ENCODE measurements at places on chromosomes 7 and 10. TPM values are rescaled to one million over a fixed set of nuclear protein-coding genes. Genes with fewer than 3 reads are reported as not detected.

The OR6V1 gene
- not detected for total RNA-seq

DNA sequence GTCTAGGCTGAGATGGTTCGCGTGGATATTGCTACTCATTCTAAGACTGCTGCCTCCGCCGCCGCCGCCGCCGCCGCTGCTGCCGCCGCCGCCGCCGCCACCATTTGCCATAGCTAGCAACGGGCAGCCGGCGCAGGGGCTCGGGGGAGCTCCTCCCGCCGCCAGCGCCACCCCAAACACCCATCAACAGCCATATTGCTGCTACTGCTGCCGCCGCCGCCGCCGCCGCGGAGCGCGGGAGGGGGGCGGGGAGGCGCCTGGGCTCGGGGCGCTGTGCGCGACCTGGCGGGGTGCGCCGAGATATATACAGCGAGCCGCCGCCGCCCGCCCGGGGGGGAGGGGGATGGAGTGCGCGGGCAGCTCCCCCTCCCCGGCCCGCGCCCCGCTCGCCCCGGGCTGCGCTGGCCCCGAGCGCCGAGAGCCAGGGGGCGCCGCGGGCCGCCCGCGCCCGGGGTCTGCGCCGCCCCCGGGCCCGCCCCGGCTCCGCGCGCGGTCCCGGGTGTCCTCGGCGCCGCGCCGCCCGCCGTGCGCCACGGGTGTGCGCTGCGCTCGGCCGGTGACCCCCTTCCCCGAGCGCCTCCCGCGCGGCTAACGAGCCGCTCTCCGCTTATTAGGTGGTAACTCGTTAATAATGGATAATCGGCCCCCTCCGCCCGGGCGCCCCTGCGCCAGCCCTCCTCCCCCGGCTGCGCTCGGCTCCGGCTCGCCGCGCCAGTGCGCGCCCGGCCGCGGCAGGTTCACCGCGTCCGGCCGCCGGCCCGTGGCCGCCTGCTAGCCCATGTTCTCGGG, at the start of gene KCNMA1:
TSS of gene KCNMA1 (minus strand) at position 277 of the 789 bp plus-strand sequence.
- no peaks in the 10 kb centered on the region for H3K36me3 ChIP-seq
- no peak within 1 kb of the TSS for H3K27ac ChIP-seq
- H3K27me3 ChIP-seq: peaks cover 59% of the 10 kb centered on the region
- DNase-seq: no peak
- no peak within 1 kb of the TSS for H3K4me3 ChIP-seq
- H3K4me1 ChIP-seq: peaks cover 2% of the 10 kb centered on the region

The ABCB4 gene
- not detected for total RNA-seq

The EGR2 gene
- 5.4 TPM for total RNA-seq

The GALNT11 gene
- total RNA-seq: 20.7 TPM

- H3K4me1 ChIP-seq: no peaks in the 10 kb centered on the region
- H3K27me3 ChIP-seq: no peaks in the 10 kb centered on the region
- no peak overlapping the region for H3K4me3 ChIP-seq
- DNase-seq: no peak
- no peak overlapping the region for H3K27ac ChIP-seq
Observed at GRCh38 chr10:76354921-76355320, 923.5 kb downstream of the LRMDA start.

DNA sequence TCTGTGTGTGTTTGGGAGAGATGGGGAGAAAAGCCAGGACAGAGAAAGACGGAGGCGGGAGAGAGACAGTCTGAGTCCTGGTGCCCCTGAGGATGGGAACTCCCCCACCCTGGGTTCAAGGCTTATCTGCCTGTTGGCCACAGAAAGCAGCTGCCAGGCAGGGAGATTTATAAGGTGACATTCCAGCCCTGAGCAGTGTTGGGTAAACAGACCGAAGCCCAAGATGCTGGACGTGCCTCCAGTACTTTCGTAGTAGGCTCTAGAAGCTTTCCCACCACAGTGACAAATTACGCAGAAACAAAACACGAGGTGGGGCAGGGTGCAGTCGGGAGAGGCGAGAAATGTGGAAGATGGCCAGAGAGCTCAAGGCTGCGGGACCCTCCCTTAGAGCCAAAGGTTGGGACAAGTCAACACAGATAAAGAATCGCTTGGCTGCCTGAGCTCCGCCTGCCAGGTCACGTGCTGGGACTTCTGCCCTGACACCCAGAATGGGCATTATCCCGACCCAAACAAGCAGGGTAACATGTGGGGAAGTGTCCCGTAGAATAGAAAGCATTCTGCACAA, 41.1 kb downstream of the CCDC3 start:
- H3K36me3 ChIP-seq: no peaks in the 10 kb centered on the region
- H3K4me1 ChIP-seq: no peaks in the 10 kb centered on the region
- H3K27me3 ChIP-seq: no peaks in the 10 kb centered on the region
- no peak for DNase-seq
- H3K27ac ChIP-seq: no peak overlapping the region

The HMX3 gene
- total RNA-seq: not detected

The UCMA gene
- total RNA-seq: not detected

DNA sequence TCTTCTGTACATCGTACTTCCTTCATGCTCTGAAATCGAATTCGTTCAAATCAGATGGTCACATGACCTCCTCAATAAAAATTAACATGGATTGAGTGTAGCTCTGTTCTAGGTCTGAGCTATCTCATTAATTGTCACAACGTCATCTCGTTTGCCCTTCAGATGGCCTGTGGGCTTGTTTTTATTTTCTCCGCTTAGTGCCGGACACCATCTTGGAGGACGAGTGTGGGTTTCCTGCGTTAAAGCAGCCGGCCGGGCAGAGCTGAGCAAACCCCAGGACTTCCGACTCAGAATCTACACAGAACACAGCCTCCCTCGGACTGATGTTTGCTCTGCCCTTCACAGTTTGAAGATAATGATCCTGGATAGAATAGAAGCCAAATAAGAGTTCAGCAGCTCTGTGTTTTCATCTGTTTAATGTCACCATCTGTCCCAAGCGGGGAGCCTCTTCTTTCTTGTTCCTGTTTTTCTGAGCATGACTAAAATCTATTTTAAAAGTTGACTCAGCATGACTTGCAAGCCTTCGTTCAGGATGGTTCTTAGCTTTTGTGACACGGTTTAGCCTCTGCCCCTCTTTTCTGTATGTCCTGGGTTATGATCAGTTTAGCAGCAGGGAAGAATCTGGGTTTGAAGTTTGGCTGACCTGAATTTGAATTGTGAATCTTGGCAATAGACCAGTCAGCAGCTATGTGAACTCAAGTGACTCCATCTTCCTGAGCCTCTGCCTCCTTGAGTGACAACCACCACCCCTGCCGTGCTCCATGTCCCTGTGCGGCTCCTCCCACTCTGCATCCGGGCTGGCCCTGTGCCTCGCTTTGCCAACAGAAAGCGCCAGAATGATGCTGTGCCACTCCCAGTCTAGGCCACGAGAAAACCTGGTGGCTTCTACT, 30.6 kb upstream of the GALNTL5 start:
- no peak for DNase-seq
- no peak overlapping the region for H3K27ac ChIP-seq
- no peaks in the 10 kb centered on the region for H3K4me1 ChIP-seq
- no peaks in the 10 kb centered on the region for H3K27me3 ChIP-seq

GRCh38 chr10:123485341-123485960, 180.7 kb upstream of the GPR26 start:
- DNase-seq: no peak
- H3K27me3 ChIP-seq: no peaks in the 10 kb centered on the region
- H3K27ac ChIP-seq: no peak overlapping the region
- H3K4me1 ChIP-seq: no peaks in the 10 kb centered on the region
- H3K36me3 ChIP-seq: no peaks in the 10 kb centered on the region
- no peak overlapping the region for H3K4me3 ChIP-seq

- peaks cover 16% of the 10 kb centered on the region for H3K4me1 ChIP-seq
- no peak overlapping the region for H3K4me3 ChIP-seq
- H3K27ac ChIP-seq: no peak overlapping the region
- no peak for DNase-seq
- no peaks in the 10 kb centered on the region for H3K36me3 ChIP-seq
Observed at GRCh38 chr7:108007261-108007660, 4.3 kb upstream of the LAMB1 start.

DNA sequence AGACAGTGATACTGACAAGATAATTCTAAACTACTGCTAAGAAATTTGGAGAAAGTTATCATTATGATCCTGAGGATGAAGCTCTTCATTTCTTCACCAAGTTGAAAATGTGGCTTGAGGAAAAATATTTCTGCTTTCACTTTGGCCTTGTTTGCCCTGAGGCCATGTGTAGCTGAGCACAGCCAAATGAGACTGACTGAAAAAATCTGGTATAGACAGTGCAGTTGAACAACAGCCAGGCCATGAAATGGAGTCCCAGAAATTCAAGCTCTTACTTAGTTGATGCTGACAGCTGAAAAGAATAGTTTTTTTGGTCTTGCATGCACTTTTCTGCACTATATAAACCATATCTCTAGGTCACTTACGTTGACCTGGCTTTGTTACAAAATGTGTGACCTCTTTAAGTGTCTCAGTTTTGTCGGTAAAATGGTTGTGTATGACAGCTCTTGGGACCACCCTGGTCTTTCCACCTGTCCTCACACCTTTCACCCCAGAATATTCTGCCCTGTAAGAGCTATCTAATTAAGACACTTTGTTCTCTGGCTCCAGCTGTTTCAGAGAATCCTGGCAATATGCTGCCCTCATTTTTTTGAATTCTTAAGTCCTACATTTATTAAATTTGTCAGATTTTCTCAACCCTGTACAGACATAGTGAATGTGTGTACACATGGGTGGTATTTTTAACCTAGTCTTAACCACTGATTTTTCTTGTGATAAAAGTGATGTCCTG, 91.3 kb downstream of the CD36 start:
- no peaks in the 10 kb centered on the region for H3K27me3 ChIP-seq
- no peak overlapping the region for H3K4me3 ChIP-seq
- no peaks in the 10 kb centered on the region for H3K4me1 ChIP-seq
- H3K27ac ChIP-seq: no peak overlapping the region
- H3K36me3 ChIP-seq: no peaks in the 10 kb centered on the region

GRCh38 chr10:106424981-106425380, 739.5 kb downstream of the SORCS1 start:
- no peaks in the 10 kb centered on the region for H3K27me3 ChIP-seq
- H3K27ac ChIP-seq: no peak overlapping the region
- H3K4me3 ChIP-seq: no peak overlapping the region
- DNase-seq: no peak
- no peaks in the 10 kb centered on the region for H3K36me3 ChIP-seq
- H3K4me1 ChIP-seq: no peaks in the 10 kb centered on the region

DNA sequence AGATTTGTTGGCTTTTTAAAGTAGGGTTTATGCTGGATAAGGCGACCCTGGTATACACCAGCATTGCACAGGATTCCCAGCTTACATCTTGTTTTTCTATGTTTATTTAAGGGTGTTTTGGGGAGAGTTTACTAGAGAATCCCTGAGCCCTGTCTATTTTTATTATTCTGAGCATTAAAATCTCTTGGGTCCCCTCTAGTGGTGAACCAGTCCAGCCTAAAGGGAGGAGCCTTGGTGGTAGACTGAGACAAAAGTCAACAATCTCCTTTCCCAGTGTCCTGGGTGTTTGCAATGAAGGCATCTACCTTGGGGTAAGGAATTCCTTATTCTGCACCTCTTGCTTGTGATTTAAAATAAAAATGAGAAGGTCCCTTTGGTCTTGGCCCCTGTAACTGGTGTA, 38.2 kb downstream of the ANTXRL start:
- H3K27ac ChIP-seq: no peak overlapping the region
- no peaks in the 10 kb centered on the region for H3K4me1 ChIP-seq
- H3K27me3 ChIP-seq: no peaks in the 10 kb centered on the region
- no peak for DNase-seq
- no peaks in the 10 kb centered on the region for H3K36me3 ChIP-seq
- H3K4me3 ChIP-seq: no peak overlapping the region

The CD36 gene
- total RNA-seq: 1.7 TPM

DNA sequence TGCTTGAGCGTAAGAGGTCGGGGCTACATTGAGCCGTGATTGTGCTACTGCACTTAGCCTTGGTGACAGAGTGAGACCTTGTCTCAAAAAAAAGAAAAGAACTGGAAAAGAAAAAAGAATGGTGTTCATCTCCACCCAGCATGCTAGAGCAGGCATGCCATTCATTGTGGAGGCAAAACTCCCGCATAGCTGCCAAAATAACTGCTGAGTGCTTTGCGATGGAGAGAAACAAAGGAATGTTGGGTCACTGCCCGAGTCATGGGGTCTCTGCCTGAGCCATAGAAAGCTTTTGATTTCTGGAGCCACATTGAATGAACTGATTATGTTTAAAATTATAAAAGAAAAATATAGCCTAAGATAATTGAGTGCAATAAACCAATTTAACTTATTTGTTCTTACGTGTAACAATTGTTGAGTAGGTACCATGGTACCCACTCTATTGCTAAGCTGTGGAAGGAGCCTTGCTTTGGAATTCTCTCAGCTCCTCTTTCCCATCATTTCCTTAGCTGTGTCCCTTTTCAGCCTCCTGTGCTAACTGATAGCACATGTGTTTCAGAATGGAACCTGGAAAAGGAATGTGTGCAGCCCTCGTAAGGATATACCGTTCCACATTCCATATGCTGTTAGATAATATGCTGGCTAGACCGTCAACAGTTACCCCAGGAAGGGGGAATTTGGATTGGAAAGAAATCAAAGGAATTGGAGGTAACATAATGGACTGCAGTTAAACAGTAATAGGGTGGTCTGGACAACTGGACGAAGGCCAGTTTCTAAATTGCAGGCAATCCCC, 99.0 kb downstream of the KIAA1217 start:
- no peak for DNase-seq
- H3K27ac ChIP-seq: no peak overlapping the region

DNA sequence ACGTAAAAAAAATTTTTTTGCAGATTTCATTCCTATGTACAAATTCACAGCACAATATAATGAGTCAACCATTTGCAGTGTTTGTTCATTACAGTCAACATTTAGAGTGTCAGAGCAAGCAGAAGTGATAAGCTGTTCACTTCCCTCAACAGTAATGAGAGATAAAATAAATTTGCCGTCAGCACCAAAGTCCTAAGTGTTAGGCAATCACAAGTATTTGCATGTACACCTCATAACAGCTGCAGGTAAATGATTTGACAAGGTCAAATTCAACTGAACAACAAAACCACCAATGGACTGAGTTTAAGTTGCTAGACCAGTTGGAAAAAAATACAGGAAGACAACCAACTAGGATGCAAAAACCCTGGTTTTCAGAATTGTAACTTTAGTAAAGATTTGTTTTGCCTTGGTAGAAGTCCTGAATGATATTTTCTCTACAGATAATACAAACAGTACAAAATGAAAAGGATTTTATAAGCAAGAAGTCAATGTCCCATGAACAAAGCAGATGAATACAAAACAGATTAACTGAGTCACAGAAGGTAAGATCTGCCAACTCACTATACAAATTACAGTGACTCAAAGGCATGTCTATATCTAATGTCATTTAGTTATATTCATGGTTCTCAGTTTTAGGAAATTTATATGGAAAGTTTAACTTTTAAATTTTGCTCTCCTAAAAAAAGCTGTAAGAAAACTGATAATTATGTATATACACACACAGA, 10.4 kb downstream of the RAPGEF5 start:
- H3K27ac ChIP-seq: no peak overlapping the region
- DNase-seq: no peak
- H3K36me3 ChIP-seq: no peaks in the 10 kb centered on the region
- no peaks in the 10 kb centered on the region for H3K27me3 ChIP-seq

The PTPRE gene
- total RNA-seq: 47.6 TPM

- no peak for DNase-seq
- H3K4me1 ChIP-seq: no peaks in the 10 kb centered on the region
- H3K27me3 ChIP-seq: no peaks in the 10 kb centered on the region
- H3K36me3 ChIP-seq: no peaks in the 10 kb centered on the region
- H3K27ac ChIP-seq: no peak overlapping the region
Observed at GRCh38 chr7:20839196-20839735, 52.6 kb upstream of the SP8 start.
